ENCODE measurements at places on chromosomes 1 and 21. TPM values are rescaled to one million over a fixed set of nuclear protein-coding genes. Genes with fewer than 3 reads are reported as not detected.

DNA sequence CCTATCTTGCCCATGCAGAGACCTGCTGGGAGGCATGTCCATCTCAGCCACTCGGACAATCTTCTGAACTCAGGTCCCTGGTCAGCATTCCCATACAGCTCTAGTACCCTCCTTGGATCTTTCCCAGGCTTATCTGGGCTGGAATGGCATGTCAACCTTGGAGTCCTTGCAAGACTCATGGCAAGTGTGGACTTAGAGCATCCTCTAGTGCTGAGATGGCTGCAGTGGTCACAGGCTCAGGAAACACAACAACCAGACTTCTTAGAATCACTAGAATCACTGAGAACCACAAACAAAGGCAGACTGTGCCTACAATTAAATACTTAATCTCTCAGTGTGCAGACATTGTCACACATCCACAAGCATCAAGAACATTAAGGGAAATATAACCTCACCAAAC lies 73.1 kb upstream of the TSHB start:
- DNase-seq: no peak

DNA sequence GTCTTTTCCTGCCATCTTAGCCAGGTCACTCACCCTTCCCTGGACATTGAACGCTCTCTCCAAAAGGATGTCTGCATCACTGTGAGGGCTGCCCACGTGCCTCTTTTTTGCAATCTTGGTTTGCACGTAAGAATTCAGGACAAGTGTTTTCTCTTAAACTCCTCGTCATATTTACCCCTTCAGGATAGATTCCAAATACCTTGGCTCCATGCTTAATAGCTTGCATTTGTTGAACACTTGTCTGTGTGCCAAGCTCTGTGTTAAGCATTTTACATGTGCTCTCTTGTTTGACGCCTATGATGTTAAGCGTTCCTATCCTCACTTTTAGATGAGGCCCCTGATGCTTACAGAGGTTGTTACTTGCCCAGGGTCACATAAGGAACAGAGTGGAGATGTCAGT lies 29.8 kb downstream of the RCSD1 start:
- no peak for DNase-seq

DNA sequence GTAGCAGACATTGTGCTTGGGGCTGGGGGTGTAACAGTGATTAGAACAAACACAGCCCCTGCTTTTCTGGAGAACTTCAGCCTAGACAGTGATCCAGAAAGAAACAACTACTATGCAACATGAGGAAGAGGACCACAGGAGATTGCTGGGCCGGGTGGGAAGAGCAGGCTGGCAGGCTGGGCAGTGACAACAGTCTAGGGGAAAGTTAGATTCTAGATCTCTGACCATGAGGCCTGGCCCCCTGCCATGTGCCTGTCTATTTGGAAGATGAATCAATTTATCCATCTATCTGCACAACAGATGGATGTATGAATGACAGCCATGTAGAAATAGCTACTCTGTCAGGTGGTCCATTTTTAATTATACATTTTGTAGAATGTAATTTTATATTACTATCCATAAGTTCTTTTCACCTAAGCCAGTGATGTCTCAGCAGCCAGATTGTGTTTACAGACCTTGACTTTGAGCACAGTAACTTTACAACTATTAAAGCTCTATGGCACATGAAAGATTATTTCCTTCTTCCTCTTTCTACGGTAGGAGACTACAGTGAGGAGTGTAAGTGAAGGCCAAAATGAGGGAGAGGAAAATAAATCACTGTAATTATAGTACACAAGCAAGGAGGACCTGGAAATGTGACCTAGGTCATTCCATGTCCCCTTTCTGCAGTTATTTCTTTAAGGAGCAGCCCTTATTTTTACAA lies 15.5 kb downstream of the CLIC6 start:
- no peak for DNase-seq

- no peak for DNase-seq
These were observed 20.8 kb downstream of the MAB21L3 start for GRCh38 chr1:116131866-116132605.

GRCh38 chr1:154791292-154792166 lies 78.6 kb downstream of the KCNN3 start:
- DNase-seq: peak; percentile 87

DNA sequence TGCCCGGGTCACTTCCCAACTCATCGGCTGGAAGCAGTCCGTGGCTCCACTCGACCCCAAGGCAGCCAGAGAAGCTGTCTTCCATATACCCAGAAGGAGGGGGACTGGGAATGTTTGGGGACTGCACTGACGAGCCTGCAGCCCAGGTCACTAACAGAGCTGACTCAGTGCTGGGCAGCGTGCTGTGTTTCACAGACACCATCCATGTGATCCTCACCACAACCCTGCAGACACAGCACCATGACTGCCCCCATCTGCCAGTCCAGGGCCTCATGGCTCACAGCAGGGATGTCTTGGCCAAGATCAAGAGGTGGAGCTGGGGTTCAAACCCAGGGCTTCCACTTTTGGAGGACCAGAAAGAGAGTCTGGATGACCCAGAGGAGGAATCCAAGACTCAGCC lies 67.9 kb downstream of the KLHDC7A start:
- DNase-seq: no peak

- no peak for DNase-seq
These were observed 2.3 kb upstream of the GADD45A start for GRCh38 chr1:67682659-67683197.

DNA sequence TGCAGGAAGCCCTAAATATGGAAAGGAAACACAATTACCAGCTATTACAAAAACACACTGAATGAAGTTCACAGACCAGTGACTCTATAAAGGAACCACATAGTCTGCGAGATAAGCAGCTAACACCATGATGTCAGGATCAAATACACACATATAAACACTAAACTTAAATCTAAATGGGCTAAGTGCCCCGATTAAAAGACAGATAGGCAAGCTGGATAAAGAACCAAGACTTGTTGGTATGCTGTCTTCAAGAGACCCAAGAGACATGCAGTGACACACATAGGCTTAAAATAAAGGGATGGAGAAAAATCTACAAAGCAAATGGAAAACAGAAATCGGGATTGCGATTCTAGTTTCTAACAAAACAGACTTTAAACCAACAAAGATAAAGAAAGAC lies 121.9 kb downstream of the SLC5A9 start:
- no peak for DNase-seq

DNA sequence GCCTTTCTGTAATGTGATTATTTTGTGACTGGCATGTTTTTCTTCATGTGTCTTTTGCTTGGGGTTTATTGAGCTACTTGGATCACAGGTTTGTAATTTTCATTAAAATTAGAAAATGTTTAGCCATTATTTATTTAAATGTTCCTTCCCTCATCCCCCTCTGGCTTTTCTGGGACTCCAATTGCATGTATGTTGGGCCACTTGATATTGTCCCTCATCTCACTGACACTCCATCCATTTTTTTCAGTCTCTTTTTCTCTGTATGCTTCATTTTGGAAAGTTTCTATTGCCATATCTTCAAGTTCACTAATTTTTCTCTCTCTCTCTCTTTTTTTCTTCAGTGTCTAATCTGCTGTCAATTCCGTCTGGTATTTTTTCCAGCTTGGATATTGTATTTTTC lies 390.1 kb downstream of the PRDM2 start:
- no peak for DNase-seq

- DNase-seq: no peak
These were observed 33.2 kb upstream of the EPHA8 start for GRCh38 chr1:22529901-22530621.

DNA sequence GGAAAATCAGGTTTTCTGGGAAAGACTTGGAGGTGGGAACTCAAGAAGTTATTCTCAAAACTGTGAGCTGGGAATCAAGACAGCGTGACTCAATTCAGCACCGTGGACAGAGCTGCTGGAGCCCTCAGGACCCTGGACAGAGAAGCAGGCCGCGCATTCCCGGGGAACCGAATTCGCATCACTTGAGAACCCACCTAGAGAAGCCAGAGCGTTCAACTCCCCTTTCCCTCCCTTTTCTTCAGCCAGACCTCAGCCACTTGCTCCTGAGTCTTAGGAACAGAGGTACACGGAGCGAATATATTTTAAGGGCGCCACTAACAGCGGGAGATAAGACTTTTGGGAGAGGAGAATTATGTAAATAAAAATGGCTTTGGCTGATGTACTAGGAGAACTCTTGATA lies 2.0 kb upstream of the LIN28A start:
- peak; percentile 85 for DNase-seq

GRCh38 chr1:118944133-118944532 lies 44.0 kb downstream of the TBX15 start:
- DNase-seq: no peak

DNA sequence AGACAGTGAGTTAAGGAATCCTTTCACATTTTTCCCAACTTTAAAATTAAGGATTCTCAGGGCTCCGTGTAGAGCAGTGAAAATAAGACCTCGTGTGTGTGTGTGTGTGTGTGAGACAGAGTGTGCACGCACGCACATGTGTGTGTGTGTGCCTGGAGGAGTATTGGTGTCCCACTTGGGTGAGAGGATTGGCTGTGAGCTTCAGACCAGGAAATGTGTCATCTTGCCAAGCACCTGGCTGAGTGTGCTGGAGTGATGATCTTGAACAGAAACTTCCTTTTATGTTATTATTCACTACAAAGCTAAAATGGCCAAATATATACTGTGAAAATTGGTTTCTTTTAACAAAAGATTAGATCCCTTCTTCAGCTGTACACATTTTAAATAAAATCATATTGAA lies 35.2 kb upstream of the NTPCR start:
- no peak for DNase-seq

DNA sequence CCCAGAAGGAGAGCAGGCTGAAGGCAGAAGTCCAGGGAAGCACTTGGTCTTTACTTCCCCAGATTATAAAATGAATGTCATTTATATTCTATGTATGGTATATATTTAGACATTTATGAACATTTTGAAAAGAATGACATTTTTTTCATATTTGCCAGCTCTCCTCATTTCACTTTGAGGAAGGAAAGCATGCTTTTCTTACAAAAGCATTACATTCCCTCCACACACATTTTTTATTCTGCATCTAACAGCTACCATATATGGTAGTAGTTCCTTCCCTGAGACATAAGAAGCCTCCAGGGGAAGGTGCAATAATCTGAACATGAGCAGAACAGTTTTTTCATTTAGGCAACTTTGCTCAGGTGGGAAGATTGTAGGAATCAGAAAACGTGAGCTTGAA lies 94.0 kb downstream of the LRRC7 start:
- DNase-seq: no peak

GRCh38 chr1:45518910-45519309 lies 2.8 kb downstream of the PRDX1 start:
- no peak for DNase-seq

GRCh38 chr1:63892632-63893395 lies 119.0 kb downstream of the ROR1 start:
- peak; percentile 80 for DNase-seq

GRCh38 chr1:197062692-197063091 lies 4.4 kb downstream of the F13B start:
- no peak for DNase-seq

GRCh38 chr21:32566741-32567389 lies 18.5 kb downstream of the TCP10L start:
- no peak for DNase-seq

Gene KCNT2
- total RNA-seq: 0.77 TPM

Gene BRINP3
- not detected for total RNA-seq

Gene NBPF15
- 49.3 TPM for total RNA-seq

Gene CATSPER4
- total RNA-seq: not detected

Gene OR14K1
- 0.73 TPM for total RNA-seq

Gene C8A
- total RNA-seq: not detected

Gene RHBDL2
- total RNA-seq: not detected

Gene OVAAL
- total RNA-seq: not detected

Gene KRTAP13-2
- not detected for total RNA-seq

Gene TNFRSF14
- 190 TPM for total RNA-seq

Gene ARL8A
- total RNA-seq: 103 TPM

Gene ZMYM1
- 16.8 TPM for total RNA-seq

Gene TNFRSF1B
- 209 TPM for total RNA-seq
